Panc1 (cell line): ENCODE measurements at places on chromosomes 11 and 22.
A peak's percentile ranks its signal among the peaks of the same experiment; 100 is the strongest.

DNA sequence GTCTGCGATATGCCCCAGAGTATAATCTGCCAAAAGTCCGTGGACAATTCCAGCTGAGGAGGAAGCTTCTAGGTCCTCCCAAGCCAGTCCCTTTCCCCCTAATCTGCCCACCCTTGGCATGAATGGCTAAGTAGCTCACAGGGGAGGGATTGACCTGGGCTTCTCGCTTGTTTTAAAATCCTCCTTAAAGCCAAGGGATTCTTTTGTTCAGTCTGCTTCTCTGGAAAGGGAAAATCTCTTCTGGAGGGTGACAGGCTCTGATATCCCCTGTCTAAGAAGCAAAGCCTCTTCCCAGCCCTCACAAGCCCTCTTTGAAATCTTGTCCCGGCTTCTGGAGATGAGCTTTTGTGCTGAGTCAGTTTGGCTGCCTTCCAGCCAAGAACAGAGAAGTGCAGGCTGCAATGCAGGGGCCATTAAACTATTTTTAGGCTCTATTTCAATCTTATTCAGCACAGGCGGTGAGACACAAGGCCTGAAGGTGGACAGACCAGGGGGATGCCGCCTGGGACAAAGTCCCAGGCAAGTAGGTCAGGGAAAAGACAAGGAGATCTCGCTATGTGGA is 23.9 kb downstream of the NEFH start:
- DNase-seq = no peak

DNA sequence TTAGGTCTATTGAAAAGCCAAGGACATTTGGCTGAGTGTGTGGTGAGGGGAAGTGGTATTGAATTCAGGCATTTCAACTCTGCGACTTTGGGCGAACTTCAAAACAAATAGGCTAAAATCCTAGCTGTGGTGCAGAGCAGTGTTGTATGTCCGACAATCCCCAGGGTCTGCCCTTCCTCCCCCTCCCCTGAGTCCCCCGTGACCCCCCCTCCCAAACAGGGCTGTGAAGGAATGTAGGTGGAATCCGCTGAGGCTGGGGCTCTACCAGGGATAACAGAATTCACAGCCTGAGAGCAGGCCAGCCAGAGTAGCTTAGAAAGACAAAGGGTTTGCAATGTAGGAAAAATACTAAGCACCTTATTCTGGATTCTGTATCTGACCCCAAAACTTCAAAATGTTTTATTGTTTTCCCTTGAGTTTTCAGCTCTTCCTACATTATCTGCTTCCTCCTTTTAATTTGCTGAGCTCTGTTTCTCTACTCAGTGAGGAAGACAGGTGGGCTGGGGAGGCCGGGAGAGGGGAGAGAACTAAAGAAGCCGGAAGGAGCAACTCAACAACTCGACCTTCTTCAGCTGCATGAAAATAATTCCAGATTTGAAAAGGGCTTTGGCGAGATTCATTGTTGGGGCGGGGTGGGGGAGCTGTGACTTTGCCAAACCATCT is 315.2 kb downstream of the BLID start:
- DNase-seq = no peak

DNA sequence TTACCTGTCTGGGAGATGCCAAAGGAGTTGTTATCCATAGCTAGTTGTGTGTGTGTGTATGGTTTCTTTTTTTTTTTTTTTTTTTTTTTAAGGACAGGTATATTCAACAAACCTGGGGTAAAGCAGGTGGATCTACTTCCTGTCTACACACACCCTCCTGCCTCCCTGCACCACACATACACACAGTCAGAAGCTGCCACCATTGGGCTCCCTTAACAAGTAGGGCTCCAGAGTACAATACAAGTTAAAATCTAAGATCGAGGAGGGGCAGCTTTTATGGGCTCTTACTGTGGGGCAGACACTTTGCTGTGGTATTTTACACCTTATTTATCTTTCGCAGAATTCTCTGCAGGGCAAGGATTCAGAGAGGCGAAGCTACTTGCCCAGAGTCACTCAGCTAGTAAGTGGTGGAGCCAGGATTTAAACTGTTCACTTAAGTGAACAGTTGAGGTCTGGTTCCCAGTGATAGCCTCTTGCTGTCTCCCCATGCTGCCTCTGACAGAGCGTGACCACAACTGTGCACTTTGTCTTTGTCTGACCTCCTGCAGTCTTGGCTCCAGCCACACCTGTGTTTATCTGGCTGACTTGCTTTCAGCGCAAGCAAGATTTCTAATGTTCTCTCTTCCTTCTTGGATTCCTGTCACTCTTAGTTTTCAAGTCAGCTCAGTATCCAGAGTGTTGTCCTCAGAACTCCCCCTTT is 135.0 kb downstream of the CSNK2A3 start:
- DNase-seq = no peak

DNA sequence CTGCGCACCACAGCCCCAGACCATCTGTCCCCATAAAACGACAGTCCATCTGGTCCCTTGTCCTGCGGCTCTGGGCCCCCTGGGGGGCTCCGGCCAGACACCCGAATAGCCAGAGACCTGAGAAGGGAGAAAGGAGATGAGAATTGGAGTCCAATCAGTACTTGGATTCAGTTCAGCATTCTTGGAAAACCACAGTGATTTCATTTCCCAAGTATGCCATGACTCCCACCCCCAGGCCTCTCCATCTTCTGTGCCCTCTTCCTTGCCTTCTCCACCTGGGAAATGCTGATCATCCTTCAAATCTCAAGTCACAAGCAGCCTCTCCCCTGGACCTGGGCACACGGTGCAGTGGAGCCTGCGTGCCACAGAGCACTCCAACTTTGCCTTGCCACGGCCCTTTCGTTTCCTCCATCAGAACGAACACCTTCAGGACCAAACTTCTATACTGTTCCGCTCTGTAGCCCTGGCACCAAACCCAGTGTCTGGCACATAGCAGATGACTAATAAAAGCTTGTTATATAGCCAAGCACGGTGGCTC is 10.9 kb upstream of the MFNG start:
- peak; percentile 35 for DNase-seq

GRCh38 chr22:44538051-44538450 is 40.0 kb upstream of the RTL6 start:
- DNase-seq = no peak

GRCh38 chr11:61973476-61974162 is 6.2 kb upstream of the FTH1 start:
- DNase-seq = no peak

GRCh38 chr11:19447150-19447566 is 206.4 kb upstream of the E2F8 start:
- no peak for DNase-seq
